ENCODE measurements at places on chromosomes 13 and 19. TPM values are rescaled to one million over a fixed set of nuclear protein-coding genes. Genes with fewer than 3 reads are reported as not detected.

The TLE2 gene
- total RNA-seq: 20.6 TPM

The GFY gene
- not detected for total RNA-seq

The ERICH6B gene
- not detected for total RNA-seq

The CD22 gene
- not detected for total RNA-seq

The TTC9B gene
- total RNA-seq: not detected

The FIZ1 gene
- total RNA-seq: 2.5 TPM

The FUT1 gene
- total RNA-seq: 8.0 TPM

The CYP4F2 gene
- total RNA-seq: not detected

The SIGLECL1 gene
- not detected for total RNA-seq
